ENCODE measurements at places on chromosomes 3 and 15.

DNA sequence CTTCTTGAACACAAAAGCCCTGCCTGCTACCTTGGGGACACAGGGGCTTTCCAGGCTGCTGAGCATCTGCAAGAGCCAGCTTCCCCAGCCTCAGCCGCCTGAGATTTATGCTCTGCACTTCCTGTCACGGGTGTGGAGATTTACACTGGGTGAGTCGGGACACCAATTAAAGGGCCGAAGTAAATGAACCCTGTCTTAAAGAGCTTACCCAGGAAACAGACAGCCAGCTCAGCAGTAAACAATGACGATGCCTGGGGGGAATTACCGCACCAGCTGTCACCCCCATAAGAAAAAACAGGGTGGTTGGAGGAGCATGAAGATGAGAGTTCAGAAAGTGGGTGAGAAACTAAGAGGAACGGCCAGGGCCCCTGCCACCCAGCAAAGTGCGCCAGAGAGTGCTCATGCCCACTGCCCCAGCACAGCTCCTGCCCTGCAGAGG, 37.5 kb upstream of the IQSEC1 start:
- peak; percentile 81 for DNase-seq

DNA sequence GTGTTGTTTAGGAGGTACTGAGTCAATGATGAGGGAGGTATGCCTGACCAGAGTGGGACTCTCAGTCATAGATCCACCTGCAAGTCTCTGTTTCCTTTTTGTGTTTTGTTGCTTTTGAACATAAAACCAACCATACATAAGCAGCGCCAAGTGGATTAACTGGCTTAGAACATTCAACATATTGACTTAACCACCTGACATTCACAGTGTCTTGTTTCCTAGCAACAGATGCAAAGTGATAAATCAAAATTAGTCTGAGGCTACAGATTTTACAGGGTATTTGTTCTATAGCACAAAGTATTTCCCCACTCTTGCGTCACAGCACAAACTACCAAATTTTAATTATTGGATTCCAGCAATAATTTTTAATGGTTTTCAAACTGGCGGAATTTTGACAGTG, 283.8 kb downstream of the BBX start:
- no peak for DNase-seq

GRCh38 chr3:47009225-47010110, 30.0 kb downstream of the NBEAL2 start:
- DNase-seq, result peak; percentile 89

DNA sequence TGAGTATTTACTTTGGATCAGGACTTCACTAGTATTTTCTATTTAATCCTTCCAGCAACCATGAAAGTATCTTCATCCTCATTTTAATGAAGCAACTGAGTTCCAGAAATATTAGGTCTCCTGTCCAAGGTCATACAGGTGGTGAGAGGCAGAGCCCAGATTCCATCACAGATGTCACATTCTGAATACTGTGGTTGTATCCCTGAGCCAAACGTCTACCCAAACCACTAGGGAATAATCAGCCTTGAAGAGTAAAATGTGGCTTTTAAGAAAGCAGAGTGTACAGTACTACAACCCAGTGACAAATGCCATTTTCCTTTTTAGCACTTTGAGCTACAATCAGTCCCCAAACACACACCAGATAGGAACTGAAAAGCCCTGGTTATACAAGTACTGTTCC, 93.3 kb upstream of the TRIM42 start:
- no peak for DNase-seq
